ENCODE measurements at places on chromosomes 7 and 10.
A peak's percentile ranks its signal among the peaks of the same experiment; 100 is the strongest.

- DNase-seq, result no peak
Observed at GRCh38 chr7:5303591-5304505, 21.1 kb downstream of the SLC29A4 start.

GRCh38 chr10:79248341-79249185 is 98.7 kb upstream of the PPIF start:
- DNase-seq, result no peak

DNA sequence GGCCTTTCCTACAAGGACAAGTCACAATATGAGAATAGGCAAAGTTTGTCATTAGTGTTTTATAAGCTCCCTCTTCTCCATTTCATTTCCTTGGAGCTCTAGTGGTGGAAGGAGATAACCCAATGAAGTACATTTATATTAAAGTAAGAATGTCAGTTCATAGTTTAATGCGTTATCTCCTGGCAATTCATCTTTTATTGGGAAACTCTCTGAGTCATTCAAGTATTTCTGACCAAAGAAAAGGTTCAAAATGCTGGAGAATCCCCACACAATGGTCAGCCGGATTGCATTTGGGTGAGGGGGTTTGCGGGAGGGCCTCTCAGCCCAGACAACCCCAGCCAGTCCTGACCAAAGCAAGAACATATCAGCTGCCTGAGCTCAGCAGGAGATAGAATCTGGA is 321.5 kb upstream of the NRP1 start:
- no peak for DNase-seq

GRCh38 chr10:43816351-43817321 is 168.0 kb upstream of the ZNF32 start:
- DNase-seq, result peak; percentile 87

- DNase-seq, result no peak
Observed at GRCh38 chr7:37960483-37960882, 40.0 kb downstream of the EPDR1 start.

DNA sequence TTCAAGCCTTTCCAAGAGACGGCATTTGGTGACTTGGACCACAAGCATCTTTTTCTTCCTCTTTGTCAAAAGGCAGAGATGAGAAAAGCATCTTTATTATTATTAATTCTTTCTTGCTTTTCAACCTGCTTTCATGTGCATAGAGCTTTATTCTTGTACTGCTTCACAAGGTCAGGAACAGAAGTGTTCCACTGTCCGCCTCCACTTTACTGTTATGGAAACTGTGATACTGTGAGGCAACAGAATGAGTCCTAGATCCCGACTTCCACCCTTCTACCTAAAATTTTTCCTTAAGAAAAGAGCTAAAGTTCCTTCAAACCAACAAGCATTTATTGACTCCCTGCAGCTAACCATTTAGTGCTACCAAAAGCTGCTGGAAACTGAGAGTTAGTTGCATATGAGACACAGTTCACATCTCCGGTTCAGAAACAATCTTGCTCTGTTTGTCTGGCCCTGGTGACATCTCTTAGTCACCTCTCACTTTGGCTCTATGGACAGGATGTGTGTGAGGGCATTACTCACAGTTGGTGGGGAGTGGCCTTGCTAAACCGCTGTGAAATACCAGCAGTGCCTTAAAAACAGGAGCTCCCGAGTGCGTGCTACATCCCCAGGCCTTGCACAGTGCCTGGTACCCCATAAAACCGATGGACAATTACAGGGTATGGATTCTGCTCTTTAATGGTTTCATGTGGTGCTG is 77.1 kb upstream of the TRIL start:
- DNase-seq, result no peak

DNA sequence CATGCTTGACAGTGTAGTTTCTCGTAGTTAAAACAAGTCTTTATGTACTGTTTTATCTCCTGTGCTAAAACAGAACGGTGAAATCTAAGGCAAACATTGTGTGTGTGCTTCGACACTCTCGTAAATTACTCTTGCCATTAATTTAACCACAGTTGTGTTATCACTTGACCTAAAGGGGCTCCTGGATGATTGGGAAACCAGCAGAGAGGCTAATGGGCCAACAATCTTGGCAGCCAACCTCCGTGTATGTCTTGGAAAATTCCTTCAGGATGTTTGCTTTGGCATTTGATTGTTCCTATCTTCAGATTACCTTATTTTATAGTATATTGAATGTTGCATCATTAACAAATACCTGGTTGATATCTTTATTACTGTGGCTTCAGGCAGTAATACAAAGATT is 409.5 kb downstream of the SDK1 start:
- DNase-seq, result no peak

- no peak for DNase-seq
Observed at GRCh38 chr10:130969700-130970099, 341.8 kb downstream of the TCERG1L start.

GRCh38 chr7:38630720-38631673 is at the start of gene AMPH:
Gene AMPH, minus strand, starts transcription at chr7:38631373. Its CDS starts 22 bp downstream, at chr7:38631351.
- no peak for DNase-seq

Data from T-helper 2 cell (primary cell).